ENCODE measurements at places on chromosomes 5 and 9.

- no peak for DNase-seq
These were observed 55.1 kb upstream of the LVRN start for GRCh38 chr5:115907177-115907576.

DNA sequence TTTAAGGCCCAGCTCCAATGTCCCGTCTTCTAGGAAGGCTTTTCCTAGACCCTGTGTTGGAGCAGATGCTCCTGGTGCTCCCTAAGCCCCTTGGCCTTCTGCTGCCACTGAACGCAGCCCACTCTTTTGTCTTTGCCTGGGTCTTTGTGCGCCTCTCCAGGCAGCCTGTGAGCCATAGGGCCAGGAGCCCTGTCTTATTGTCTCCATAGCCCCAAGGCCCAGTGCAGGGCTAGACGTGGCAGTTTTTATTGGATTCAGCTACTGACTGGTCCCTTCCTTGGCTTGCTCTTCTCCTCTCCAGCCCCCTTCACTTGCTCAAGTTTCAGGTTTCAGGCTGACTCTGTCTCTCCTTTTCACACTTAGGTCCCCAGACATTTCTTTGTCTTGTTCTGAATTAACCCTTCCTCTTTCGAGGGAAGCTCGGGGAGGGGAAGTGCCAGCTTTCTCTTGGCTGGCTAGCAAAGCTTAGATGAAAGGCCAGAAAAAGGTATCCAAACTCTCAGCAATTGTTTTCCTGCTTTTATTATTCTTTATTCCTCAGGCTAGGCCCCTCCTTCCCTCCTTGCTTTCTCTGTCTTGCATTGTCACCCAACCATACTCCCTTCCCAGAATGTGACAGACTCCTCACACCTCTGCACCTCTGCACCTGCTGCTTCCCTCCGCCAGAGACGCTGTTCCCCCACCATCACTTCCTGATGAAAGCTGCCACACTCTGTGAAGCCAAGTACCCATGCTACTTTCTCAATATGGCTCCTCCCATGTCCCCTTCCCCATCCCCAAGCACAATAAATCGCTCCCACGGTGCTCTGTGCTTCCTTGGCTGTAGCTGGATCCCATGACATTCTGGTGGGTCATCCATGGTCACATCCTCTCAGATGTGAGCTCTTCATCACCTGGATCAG is 101.6 kb upstream of the CPEB4 start:
- DNase-seq, result no peak

DNA sequence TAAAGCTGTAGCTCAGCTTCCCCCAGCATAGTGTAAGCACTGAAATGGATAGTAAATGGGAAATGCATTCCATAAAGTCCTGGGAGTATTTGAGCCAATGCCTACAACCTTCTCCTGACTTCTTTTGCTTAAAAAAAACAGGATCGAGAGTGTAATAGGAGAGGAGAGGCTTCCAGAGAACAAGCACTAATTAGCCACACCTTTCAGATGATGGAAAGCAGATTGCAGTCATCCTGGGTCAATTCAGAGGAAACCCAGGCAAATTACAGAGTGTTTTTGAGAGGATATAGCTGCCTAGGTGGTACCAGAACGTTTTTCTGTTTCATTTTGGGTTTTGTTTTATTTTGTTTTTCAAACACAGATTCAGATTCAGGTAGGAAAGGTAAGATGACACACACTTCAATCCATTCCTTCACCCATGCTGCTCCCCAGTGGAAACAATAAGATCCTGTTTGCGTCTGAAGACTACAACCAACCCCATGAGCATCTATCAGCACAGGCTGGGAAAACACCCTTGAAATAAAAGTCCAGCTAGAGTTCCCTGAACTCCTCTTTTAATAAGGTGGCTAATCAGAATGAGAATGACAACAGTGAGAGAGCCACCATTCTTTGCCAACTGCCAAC is 95.6 kb downstream of the RFK start:
- no peak for DNase-seq

DNA sequence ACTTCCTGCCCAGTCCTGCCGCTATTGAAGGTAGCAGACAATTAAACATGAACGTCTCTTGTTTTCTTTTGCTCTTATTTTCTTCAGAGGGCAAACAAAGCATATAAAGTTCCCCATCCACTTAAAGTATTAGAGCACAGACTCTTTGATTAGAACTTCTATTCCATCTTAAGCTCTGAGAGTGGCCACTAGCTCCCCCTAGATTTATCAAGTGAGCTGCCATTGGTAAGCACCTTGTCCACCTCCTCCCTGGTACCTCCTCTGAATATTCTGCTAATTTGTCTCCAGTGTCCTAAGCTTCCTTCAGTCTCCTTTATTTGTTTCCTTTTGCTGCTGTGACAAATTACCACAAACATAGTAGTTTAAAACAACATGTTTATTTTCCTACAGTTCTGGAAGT is 264.3 kb upstream of the KCNN2 start:
- DNase-seq, result no peak

GRCh38 chr5:140348104-140348503 is 1.7 kb upstream of the HBEGF start:
- DNase-seq, result no peak

- no peak for DNase-seq
These were observed 87.8 kb upstream of the APC start for GRCh38 chr5:112649882-112650281.

- DNase-seq, result no peak
These were observed 34.8 kb upstream of the PRDM12 start for GRCh38 chr9:130629443-130630070.

GRCh38 chr5:77971776-77972468 is 195.8 kb upstream of the TBCA start:
- DNase-seq, result no peak

DNA sequence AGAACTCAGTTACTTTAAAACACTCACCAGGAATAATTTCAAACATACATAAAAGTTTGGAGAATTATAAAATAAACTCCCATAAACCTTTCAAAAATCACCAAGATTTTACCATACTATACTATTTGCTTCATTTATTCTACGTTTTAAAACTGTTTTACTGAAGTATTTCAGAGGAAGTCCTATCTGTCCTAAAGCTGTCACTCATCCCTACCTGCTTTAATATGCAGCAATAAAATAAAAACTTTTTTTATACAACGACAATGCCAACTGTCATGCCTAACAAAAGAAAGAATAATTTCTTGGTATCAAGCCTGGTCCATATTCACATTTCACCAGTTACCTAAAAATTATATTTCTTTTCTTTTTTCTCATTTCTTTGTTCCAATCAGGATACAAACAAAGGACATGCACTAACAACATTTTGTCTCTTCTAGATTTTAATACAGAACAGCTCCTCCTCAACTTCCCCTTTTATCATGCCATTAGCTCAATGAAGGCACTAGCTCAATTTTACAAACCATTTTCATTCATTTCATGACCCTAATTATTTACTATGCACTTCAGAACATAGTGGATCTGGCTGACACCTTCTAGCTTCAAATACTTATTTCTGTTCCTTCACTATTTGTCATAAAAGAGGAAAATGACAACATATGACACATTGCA is 135.2 kb downstream of the GNAQ start:
- DNase-seq, result no peak

DNA sequence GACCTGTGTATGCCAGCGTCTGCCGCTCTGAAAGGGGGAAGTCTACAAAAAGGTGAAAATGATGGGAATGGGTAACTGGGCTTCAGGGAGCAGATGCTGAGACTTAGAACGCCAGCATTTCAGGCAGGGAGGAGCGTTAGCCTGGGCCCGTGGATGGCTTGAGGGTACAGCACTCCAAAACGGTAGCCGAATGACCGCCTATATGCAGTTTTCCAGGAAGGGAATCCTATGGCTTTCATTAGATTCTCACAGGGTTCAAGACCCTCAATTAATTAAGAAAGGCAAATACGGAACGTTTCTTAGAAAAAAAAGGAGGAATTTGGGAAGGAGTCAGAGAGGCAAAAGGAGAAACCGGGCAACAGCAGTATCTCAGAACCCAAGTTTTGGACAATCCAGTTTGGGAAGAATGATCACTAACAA is 639 bp downstream of the AMACR start:
- peak; percentile 35 for DNase-seq

DNA sequence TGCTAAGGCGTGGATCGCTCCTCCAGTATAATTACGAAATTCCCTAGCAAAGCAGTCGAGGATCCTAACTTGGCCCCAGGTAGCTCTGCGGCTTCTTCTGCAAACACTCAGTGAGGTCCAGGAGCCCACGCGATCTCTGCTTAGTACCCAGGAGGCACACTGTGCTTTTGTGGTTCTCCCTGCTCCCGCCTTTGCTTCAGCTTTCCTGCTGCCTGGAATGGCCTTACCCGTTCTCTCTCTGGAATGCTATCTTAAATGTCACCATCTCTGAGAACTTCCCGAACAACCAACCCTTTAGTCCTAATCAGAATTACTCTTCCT is 639 bp downstream of the INVS start:
- no peak for DNase-seq

DNA sequence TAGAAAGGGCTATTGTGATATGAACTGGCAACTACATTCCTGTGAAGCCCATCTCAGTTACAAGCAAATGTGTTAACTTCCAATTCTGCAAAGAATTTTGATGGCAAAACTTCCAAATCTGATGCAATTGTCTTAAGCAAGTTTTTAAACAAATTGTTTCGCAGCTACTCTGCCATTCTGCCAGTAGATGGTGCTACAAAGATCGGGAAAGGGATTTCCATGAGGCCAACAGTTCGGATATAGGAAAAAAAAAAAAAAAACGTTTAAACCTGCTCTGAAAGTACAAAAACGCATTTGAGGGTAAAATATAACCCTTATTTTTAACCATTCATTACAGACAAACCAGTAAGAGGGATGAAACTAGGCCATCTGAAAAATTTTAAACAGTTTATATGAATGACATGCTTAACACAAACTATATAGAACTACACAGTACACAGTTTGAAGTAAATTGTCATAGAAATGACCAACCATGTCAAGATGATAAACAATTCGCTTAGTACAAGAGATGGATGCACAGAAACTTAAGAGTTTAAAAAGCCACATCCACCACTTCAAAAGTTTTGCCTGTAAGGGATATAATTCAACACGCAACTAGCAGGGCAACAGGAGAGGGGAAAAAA is 2.2 kb downstream of the HNRNPA0 start:
- DNase-seq, result peak; percentile 31

DNA sequence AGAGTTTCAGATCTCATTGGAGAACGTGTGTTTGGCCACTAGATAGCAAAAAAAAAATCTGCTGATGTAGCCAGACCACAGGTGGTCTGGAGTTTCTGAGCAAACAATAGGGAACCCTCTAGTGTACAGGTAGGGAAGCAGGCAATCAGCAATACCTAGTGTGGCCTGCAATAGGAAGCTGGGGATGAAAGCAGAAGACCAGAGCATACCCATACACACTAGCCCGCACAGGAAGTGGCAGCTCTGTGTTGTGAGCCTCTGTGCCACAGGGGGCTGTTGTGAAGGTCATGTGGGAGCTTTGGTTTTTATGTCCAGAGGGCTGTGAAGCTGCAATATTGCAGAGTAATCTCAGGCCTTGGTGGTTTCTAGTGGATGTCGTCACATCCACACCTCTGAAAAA is 81.2 kb downstream of the MTAP start:
- no peak for DNase-seq

GRCh38 chr5:95647886-95648860 is 1.6 kb downstream of the RFESD start:
- no peak for DNase-seq

- no peak for DNase-seq
These were observed 247.6 kb upstream of the FBXL7 start for GRCh38 chr5:15252331-15252730.

- DNase-seq, result no peak
These were observed 72.6 kb downstream of the ENTREP1 start for GRCh38 chr9:69397384-69398214.

DNA sequence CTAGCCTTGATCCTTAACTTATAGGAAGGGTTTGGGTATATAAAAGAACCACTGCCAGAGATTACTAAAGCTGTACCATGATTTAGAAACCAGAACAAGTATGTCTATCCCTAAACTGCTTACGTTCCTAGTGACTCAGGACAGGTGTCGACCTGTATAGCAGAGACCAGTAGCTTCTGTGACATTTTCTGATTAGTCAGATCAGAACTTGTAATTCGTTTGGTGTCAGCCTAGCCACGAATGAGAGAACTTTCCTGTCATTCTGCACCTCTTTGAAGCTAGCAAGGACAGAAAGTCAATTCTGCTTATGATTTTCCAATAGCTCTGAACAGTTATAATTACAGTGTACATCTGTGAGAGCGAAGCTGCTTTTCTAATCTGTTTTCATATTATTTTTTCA is 39.5 kb downstream of the PRKACG start:
- DNase-seq, result no peak

GRCh38 chr9:121219530-121219929 is 17.9 kb upstream of the RAB14 start:
- no peak for DNase-seq

- no peak for DNase-seq
These were observed 31.2 kb upstream of the CTNNA1 start for GRCh38 chr5:138721979-138722378.

GRCh38 chr9:116162241-116162781 is 8.7 kb downstream of the PAPPA start:
- DNase-seq, result no peak

GRCh38 chr9:114910541-114910940 is 19.9 kb downstream of the TNFSF8 start:
- no peak for DNase-seq

DNA sequence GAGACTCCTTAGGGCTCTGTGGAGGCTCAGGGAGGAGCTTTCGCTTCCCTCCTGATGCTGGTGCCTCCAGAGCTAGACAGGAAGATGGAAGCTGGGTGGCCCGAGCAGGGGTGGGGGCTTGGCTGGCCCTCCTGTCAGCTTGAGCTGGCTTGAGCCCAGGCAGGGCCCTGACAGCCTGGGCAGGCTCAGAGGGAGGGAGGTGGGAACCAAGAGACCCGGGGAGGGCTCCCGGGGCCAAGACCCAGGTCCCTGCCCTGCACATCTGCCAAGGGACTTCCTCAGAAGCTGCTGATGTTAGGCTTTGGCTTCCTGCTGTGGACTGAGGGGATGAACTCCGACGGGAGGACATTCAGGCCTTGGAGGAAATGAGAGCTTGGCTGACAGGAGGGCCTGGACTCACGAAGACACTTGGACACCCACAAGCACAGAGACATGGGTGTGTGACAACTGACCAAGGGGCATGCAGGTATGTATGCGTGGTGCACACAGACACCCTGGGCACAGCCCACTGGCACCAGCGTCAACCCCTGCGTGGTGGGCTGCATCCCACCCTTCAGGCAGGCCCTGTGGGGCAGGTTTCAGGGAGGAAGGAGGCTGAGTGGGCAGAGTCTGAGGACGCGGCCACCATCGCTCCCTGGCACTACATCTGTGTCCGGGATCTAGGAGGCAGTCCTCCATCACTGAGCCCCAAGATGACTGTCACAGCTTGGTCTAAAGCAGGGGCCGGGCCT is 1.7 kb upstream of the LTC4S start:
- peak; percentile 41 for DNase-seq

DNA sequence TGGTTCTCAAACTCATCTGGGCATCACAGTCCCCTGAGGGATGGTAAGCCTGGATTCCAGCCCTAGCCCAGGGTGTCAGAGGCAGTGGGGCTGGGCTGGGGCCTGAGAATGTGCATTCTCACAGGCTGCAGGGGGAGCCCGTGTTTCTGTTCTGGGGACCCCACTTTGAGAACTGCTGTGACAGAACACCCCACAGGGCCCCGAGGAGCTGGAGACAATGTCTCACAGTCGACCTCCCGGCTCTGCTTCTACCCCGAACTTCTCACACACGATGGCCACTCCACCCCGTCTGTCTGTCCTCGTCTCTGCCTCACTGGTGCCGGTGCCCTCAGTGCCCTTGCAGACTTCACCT is 130.0 kb downstream of the CACNA1B start:
- DNase-seq, result no peak

- peak; percentile 78 for DNase-seq
These were observed 42.5 kb upstream of the SH3PXD2B start for GRCh38 chr5:172496671-172497371.

- no peak for DNase-seq
These were observed 184.8 kb downstream of the KIAA0825 start for GRCh38 chr5:94433397-94434163.

Data from right hindlimb (tissue), 1 donor.